ENCODE measurements at places on chromosomes 13 and 19.

GRCh38 chr13:79423801-79424642, 18.0 kb upstream of the RBM26 start:
- DNase-seq, result peak; percentile 59

DNA sequence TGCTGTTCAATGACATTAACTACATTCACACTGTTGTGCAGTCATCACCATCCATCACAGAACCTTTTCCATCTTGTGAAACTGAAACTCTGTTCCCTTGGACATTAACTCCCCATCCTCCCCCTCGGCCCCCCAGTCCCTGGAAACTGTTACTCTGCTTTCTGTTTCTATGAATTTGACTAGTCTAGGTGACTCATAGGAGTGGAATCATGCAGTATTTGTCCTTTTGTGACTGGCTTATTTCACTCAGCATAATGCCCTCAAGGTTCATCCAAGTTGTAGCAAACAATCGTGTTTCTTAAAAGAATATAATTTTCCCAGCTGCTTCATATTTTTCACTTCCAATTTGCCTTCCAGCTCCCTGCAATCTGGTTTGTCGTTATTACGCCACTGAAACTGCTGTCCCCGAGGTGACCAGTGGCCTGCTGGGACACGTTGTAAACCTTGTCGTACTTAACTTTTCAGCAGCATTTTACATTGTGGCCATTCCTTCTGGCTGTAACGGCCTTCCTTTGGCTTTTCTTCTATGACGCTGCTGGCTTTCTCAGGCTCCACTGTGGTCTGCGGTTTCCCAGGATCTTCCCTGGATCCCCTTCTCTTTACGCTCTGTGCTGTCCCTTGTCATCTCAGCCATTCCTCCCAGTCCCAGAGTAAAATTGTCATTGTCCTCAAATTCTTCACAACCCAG, 74.0 kb downstream of the DHRS12 start:
- no peak for DNase-seq

DNA sequence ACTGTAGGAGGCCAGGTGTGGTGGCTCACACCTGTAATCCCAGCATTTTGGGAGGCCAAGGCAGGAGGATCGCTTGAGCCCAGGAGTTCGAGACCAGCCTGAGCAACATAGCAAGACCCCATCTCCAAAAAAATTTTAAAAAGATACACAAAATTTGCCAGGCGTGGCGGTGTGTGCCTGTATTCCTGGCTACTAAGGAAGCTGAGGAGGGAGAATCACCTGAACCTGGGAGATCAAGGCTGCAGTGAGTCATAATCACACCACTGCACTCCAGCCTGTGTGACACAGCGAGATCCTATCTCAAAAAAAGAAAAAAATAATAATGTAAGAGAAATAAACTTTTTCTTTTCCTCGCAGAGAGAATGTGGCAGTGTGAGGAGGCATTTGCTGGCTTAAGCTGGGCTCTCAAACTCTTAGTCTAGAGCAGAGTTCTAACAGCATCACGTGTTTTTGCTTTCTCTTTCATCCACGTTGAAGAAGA, 21.1 kb downstream of the FAM187B start:
- DNase-seq, result no peak

DNA sequence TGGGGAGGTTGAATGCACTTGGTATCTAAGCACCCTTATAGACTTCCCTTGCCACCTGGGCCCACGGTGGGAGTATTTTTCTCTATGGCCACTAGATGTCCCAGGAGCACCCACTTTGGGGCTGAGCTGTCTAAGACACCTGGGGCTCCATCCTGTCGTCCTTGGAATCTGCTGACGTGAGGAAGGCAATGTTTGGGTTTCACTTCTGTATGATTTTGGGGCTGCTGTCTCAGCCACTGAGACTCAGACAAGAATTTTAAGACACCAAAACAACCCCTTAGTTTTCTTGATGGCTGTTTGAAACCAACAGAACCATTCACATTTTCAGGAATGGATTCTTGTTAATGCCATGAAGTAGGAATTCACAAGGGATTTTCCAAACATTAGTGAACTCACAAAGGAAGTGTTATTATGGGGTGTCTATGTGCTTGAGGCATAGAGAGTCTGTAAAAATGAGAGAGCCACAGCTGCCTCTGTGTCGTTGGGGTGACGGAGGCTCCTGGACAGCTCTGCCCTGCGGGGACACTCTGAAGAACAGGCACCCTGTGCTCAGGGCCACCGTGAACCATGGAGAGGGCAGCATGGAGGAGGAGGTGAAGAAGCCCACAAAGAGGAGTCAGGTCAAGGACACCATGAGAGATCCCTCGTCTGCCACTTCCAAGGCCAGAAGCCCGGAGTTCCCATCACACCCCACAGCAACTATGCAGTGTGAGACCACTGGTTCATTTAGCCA, 106.8 kb upstream of the SPATA13 start:
- DNase-seq, result peak; percentile 84

DNA sequence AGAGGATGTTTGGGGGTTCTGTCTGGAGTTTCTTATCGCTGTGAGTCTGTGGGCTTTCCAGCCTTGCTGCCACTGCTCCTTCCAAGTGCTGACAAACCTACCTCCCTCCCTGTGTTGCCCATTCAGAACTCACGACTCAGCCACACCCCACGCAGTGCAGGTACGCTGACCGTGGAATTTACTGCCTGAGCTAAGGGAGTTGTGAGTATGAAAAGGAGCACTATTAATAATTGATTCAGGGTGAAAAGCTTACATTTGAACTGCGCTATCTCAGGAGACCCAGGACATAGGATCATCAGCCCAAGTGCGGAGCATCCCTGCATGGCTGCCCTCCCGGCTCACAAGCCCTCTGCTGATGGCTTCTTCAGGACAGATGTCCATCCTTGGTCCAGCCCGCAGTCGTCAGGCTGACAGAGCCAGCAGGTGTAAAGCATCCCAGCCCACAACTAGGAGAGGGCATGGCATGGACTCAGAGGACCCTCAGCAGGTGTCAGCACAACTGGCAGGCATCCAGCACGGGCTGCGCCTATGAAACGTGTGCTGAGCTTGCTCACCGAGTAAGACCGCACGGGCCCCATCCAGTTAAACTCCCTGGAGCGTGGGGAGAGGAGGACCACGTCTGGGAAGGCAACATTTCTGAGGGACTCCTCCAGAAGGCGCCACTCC, 244.0 kb downstream of the COL4A1 start:
- no peak for DNase-seq

All from midbrain (tissue), 1 donor.